Right cardiac atrium (tissue), 5 donors: ENCODE measurements at places on chromosomes 1 and 21. TPM values are rescaled to one million over a fixed set of nuclear protein-coding genes. Genes with fewer than 3 reads are reported as not detected.

OR2T11 gene
- not detected for polyA plus RNA-seq

ELAVL4 gene
- 0.36 TPM for polyA plus RNA-seq

LCK gene
- polyA plus RNA-seq: 0.41 TPM

MCOLN2 gene
- polyA plus RNA-seq: 0.32 TPM

ESRRG gene
- polyA plus RNA-seq: 10.1 TPM

KRTAP19-3 gene
- polyA plus RNA-seq: not detected

RCSD1 gene
- polyA plus RNA-seq: 27.1 TPM

ARHGAP30 gene
- 1.5 TPM for polyA plus RNA-seq

SPATC1L gene
- 10.3 TPM for polyA plus RNA-seq

RHD gene
- polyA plus RNA-seq: 0.16 TPM

FUBP1 gene
- polyA plus RNA-seq: 39.5 TPM

OPRD1 gene
- polyA plus RNA-seq: under 0.01 TPM

REN gene
- 1.0 TPM for polyA plus RNA-seq

BRINP3 gene
- 3.6 TPM for polyA plus RNA-seq

TNNI3K gene
- 56.5 TPM for polyA plus RNA-seq
